ENCODE measurements at places on chromosomes 4 and X.
A peak's percentile ranks its signal among the peaks of the same experiment; 100 is the strongest.

DNA sequence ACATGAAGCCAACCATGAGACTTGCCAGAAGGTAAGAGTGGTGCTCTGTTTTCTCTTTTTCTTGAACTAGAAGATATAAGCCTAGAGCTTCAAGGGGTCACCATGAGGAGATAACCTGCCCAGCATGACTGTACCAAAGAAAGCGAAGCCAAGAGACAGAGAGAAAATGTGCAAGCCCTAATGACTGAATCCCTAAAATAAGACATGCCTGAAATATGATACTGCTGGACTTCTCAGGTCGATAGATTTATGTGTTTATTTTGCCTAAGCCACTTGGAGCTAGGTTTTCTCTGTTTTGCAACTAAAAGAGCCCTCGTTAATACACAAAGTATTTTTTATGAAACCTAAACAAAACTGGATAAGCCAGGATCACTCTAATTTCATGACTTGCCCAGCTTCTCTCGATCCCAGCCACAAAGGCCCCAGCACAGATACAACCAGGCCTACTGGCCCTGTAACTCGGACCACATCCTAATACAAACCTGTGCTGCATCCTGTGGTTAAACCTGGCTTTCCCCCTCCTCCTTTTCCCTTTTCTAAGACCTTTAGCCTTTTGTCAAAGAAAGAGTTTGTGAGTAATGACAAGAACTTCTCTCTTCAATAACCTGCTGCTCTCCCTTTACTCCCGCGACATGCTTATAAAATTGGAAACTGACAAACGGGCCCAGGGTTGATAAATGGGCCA lies 185.8 kb downstream of the APBB2 start:
- no peak for DNase-seq

DNA sequence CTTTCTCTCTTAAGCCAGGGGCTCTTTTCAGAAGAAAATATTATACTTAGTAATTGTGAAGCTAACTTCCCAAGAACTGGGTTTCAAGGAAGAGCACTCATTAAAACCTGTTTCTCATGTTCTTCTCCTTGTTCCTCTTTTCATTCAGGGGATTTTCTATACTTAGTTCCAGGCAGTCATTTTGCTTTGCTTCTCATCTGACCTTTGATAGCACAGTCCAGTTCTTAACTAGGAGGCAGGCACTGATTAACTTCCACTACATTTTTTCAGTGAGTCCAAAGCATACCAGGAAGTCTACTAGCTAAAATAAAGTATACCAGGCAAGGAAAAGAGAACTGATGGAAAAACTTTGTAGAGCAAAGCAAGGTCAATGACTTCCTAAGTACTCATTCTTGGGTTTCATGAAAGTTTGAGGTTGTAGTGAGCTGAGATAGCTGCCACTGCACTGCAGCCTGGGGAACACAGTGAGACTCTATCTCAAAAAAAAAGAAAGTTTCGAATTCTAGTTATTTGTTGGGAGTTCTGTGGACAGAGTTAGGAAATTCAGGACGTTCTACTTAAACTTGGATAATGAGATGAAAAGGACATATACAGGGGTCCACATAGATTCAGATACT lies 190.1 kb upstream of the HS3ST1 start:
- DNase-seq, result no peak

GRCh38 chrX:11111947-11112346 lies 815 bp downstream of the HCCS start:
- DNase-seq, result no peak

- DNase-seq, result no peak
Observed at GRCh38 chr4:158214856-158215255, 4.6 kb downstream of the TMEM144 start.

DNA sequence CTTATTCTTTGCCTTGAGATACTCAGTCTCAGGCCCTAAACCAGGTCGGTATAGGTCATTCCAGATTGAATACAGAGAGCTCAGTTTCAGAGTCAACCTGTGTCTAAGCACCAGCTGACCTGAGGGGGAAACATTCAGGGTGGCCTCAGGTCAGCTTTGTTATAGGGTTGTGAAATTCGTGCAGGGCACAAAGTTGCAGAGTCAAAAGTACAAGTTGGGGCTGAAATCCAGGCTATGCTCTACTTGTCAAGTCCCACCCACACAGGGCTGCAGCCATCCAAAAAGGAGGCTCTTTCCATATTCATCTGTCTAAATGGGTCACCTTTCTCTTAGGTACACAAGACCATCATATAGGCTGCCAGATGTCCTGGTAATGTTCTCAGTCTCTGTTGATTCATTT lies 89.7 kb downstream of the ITIH6 start:
- DNase-seq, result no peak

DNA sequence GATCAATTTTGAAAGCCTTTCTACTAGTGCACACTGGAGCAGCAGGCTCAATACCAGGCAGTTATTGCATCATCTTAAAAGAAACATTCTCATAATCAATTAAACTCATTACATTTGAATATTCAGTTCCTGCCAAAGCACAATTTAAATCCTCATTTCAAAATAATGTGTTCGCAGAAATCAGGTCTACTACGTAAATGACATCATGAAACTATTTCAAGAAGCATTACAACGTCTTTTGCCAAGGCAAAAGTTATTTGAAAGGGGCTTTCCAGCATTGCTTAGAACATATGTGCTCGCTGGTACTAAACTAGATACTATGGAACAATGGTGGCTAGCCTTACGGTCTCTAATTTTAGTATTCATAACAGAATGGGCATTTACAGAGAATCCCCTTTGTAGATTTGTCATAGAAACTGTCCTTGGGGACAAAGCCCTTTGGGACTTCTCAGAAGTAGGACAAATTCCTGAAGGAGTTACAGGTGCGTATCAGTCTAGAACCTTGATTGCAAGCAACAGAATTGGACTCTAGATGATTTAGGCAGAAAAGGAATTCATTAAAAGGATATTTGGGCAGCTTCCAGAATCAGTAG lies 27.6 kb upstream of the HUWE1 start:
- DNase-seq, result no peak

DNA sequence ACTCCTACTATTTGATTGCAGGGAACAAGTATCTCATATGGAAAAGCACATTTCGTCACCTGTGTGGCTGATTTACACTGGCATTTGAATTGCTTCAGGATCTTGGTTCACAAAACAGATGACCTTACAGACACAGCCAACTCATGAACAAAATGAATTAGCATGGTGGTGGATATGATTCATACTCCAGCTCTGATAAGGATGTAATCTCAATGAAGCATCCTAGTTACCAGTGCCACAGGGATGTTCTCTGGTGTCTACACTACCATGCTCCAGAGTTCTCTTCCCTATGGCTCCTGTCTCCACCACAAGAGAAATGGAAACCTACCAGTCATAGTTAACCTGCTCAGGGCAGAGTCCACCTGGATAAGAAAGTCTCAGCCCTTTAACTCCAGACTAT lies 40.7 kb downstream of the TEC start:
- DNase-seq, result no peak

GRCh38 chr4:109649872-109650271 lies 53.4 kb downstream of the CASP6 start:
- no peak for DNase-seq

DNA sequence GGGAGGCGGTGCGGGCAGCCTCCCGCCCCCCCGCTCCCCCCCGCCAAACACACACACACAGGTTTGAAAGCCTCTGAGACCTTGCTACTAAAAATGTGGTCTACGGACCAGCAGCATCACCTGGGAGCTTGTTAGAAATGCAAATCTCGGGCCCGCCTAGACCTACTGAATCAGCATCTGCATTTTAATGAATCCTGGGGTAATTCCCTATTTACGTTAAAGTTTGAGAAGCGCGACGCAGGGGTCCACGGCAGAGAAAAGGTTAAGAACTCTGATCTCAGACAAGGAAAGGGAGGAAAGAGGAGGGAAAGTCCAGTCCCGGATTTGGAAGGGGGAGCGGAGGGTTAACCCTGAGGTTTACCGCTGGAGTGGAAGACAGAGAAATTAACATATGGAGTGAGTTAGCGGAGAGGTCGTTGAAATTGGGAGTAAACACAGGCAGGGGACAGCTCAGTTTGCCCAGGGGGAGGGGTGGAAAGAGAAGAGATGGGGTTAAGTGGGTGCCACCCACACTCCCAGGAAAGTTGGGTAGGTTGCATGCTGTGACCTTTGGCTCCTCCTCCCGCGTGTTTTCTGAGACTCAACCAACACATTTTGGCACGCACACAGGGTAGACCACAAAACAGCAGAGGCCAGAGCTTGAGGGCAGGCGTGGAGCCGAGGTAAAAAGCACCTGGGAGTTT lies 483.6 kb downstream of the BCOR start:
- DNase-seq, result peak; percentile 38

- DNase-seq, result no peak
Observed at GRCh38 chr4:139773560-139774318, 108.1 kb downstream of the MGST2 start.

- peak; percentile 70 for DNase-seq
Observed at GRCh38 chr4:125735102-125735501, 420.3 kb downstream of the FAT4 start.

GRCh38 chr4:7206911-7207567 lies 14.7 kb downstream of the SORCS2 start:
- no peak for DNase-seq

DNA sequence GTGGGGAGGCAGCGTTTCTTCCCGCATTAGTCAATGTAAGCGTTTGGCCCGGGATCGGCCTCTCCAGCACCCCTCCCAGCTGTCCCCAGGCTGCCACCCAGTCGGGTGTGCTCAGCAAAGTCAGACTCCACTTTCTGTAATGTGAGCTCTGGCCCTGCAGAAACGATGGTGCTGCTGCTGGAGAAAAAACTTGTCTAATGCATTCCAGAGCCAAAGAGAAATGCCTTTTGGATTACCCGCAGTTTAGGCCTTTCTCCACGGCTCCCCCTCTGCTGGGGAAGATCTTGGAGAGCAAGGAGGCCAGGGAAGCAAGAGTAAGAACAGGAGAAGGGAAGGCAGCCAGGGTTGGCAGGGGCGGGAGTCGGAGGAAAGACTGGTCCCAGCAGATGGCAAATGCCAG lies 55.2 kb downstream of the ELF4 start:
- DNase-seq, result no peak

DNA sequence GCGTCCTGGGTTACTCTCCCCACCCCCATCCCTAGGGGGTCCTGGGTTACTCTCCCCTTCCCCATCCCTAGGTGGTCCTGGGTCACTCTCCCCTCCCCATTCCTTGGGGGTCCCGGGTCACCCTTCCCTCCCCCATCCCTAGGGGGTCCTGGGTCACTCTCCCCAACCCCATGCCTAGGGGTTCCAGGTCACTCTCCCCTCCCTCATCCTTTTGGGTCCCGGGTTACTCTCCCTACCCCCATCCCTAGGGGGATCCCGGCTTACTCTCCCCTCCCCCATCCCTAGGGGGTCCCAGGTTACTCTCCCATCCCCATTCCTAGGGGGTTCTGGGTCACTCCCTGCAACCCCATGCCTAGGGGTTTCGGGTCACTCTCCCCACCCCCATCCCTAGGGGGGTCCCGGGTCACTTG lies 1.5 kb downstream of the ASMTL start:
- DNase-seq, result no peak

DNA sequence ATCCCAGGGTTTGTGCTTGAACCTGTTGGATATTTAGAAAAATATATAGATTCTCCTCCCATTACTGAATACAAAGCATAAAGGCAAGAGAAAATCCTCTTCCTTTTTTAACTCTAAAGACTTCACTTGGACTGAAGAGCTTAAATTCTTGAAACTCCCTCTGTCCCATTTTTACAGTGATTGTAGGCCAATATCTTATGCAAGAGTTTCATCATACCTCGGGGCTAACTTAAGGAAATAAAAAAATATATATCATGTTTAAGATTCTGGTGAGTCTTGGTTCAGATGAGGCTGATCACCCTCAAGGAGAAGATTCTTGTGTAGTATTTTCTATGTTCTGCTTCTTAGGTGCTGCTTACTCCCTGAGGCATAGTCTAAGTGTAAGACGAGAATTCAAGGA lies 1449.6 kb downstream of the C4orf33 start:
- DNase-seq, result no peak

- no peak for DNase-seq
Observed at GRCh38 chr4:75169427-75169826, 236.5 kb downstream of the PARM1 start.

GRCh38 chrX:36510736-36511135 lies 497.4 kb upstream of the FAM47C start:
- DNase-seq, result no peak

DNA sequence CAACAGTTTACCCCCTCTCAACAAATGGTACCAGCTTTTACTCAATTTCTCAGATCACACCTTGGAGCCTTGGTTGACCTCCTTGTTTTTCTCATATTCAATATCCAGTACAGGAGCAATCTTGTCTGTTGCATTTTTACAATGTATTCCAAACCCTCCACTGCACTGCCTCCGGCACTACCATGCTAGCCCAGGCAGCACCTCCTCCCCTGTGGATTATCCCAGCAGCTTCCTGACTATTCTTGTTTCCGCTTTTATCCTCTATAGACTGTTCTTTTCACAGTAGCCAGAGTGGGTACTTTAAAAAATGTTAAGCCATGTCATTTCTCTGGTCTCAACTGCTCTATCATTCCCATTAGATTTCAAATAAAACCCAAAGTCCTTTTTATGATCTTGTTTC lies 253.4 kb upstream of the GPRIN3 start:
- no peak for DNase-seq

DNA sequence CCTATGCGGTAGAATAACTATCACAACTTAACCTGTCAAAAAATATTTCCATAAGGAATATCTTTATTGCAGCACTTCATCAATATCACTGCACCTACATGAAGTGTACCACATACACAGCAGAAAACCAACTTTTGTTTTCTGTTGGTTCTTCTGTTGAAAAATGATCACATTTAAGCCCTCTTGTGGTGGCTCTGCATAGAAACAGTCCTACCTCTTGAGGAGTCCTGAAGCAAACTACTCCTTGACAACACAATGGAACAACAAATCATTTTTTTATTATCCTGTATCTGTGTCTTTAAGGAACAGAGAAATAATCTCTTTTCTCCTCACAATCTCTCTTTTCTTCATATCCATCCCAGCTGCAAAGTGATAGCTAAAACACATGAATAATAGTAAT lies 39.8 kb upstream of the ATOH1 start:
- DNase-seq, result no peak

DNA sequence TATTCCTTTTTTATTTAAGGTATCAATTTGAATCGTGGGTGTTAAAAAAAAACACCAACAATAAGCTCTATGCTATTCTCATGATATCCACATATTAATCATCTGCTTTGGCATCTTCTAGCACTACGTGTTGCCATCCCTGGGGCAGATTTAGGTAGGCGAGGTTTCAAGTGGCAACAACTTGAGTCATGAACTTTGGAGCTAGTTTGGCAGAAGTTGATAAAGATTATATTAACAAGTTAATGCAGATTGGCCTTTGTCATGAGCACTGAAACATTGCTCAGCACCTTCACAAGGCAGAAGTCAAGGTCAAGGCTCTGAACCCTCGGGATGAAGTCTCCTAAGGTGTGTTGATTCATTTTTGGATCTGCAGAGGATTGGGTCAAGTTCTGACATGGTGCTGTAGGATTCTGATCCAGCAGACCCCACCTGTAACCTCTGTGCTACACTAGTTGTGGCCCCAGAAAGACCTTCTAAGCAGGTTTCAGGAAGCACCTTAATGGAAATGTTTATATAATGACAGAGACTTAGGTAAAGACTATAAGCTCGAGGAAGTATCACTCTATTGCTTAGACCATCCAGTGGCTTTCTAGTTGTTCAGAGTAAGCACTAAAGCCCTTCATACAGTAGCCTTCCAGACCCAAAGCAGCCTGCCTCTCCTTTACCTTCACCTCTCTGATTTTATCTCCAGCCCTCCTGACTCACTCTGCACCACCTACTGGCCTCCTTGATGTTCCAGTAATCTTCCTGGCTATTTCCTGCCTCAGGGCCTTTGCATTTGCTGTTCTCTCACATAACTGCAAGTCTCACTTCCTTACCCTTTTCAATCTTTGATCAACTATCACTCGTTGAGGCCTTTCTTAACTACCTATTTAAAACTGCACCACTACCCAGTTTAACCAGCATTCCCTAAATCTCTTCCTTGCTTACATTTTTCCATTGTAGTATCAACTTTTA lies 117.0 kb upstream of the SLC4A4 start:
- DNase-seq, result no peak

Measured in spinal cord (tissue), 10 donors.